NCI-H1436 treated with DMSO at 0.1 percent for 48 hours (cell line): ENCODE measurements at places on chromosomes 3 and 15.

GRCh38 chr3:182212479-182213076, 500.9 kb downstream of the SOX2 start:
- DNase-seq, result no peak

DNA sequence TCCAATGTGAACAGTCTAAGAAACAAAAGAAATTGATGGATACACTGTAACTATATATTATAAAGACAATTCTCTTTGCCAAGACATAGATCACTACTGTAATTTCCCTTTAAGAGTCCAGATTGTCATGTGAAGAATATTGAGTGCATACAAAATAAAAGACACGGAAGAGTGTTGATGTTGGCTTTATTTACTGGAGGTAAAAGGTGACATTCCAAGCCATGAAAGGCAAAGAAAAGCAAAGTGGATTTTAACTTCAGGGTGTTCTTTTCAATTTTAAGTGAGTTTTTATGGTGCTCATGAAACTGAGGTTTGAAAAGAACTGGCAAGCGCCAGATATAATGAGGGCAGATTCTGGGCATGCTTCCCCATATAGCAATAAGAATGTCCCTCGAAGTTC, 529.3 kb downstream of the MECOM start:
- DNase-seq, result no peak

DNA sequence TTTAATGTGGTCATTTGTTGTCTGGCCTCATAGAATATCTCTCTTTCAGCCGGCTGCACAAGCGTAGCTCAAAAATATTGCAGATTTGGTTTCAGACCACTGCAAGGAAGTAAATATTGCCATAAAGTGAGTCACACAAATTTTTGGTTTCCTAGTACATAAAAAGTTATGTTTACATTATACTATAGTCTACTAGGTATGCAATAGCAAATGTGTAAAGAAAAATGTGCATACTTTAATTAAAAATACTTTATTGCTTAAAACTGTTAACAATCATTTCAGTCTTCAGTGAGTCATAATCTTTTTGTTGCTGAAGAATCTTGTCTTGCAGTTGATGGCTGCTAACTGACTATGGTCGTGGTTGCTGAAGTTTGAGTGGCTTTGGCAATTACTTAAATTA, 425.1 kb upstream of the ROBO1 start:
- no peak for DNase-seq

GRCh38 chr3:48406443-48407431, 23.1 kb downstream of the PLXNB1 start:
- no peak for DNase-seq

GRCh38 chr15:48954538-48954937, 9.2 kb downstream of the SHC4 start:
- DNase-seq, result no peak

DNA sequence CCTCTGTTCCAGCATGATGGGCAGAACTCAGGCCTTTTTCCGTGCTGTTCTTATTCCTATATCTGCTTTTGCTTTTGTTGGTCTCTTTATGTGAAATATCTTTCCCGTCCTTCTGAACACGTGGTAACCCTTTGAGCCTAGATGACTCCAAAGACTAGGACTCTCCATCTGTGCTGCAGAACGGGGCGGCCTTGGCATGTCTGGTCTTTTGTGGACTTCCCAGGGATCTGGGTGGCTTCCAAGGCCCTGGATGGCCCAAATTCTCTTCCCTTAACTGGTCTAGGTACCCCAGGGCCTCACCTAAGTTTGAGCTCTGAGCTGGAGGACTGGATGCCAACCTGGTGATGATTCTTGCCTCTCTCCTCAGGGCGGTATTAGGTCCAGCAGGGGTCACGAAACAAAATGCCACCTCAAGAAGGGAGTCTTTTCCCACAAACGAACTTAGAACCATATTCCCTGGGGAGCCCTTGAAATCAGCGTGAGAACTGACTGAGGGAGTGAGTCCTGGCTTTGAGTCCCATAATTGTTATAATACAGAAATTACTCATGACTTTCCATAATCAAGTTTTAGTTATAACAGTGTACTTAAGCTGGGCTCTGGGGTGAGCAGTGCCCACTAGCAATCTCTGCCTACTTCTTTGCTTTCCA, 13.8 kb downstream of the TLNRD1 start:
- no peak for DNase-seq

GRCh38 chr3:62332835-62333244, 40.5 kb downstream of the FEZF2 start:
- DNase-seq, result no peak

DNA sequence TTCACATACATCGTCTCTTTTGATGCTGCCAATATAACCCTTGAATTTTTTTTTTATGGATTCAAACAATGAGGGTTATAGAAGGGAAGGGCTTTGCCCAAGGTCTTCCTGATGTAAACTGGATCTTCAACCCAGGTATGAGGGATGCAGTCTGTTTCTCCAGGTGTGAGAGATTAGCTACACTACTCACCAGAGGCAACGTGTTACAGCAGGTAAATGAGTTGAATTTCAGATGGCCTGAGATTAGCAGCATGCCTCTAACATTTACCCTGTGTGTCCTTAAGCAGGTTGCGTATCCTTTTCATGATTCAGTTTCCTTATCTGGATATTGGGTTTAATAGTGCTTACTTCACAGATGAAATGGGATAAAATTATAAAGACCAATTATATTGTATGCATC, 1.9 kb downstream of the RTP4 start:
- no peak for DNase-seq

- no peak for DNase-seq
These were observed 46.3 kb upstream of the P3H2 start for GRCh38 chr3:190166948-190167347.

DNA sequence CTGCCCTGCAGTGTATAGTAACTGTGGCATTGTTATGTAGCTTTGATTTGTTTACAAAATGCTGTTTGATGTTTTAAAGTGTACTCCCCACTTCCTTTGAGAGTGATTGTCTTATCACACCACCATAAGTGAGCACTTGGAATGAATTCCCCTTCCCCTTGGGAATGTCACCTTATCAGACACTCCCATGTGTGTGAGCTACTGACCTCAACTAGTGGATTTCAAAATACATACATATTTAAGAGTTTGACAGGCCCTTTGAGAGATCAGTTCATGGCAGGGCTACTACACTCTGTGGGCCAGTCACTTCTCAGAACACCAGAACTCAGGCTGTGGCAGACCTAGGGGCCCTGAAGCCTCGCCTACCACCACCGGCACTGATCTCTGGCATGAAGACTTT, 547.6 kb downstream of the NR2F2 start:
- DNase-seq, result no peak

GRCh38 chr3:178382449-178383061, 153.7 kb upstream of the KCNMB2 start:
- no peak for DNase-seq

DNA sequence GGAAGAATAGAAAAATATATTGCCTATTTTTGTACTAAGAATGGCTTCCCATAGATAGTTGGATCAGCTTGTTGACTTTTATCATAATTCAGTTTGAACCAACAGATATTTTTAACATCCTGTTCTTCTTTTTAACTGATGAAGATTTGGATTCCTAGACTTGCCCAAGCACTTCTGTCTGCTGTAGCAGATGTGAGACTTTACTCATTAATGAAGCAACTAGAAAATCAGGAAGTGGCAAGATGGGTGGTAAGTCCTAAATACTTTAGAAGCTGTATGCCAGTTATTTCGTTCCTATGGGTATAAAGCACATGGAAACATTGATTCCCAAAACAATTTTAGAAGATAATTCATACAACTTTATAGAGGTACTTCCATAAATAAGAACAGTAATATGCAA, 8.4 kb downstream of the PIGB start:
- no peak for DNase-seq

GRCh38 chr15:67829647-67830504, 4.6 kb downstream of the SKOR1 start:
- DNase-seq, result no peak

DNA sequence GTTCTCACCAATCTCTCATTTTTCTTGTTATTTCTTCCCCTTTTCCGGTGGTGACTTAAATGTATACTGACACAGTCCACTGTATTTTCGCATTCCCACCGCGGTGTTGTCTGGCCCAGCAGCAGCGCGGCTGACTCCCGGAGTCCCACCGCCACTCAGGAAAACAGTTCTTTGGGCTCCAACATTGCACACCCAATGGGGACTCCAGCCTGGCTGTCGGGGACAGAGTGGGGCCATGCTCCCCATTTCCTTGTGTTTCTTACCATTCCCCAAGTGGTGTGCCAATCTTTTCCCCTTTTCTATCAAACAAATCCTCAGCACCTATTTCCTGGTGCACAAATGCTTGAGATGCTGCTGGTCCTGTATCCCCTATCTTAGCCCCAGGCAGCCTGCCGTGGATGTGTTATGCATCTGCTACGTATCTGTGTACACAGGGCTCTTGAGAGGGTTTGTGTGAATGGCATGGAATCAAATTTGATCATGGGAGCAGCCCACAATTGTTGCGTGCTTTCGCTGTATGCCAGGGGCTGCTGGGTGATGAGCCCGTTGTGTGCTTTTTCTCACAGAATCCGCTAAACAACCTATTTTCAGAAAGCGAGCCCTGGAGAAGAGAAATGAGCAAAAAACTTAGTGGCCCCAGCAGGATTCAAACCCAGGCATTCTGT, 219.1 kb upstream of the RGMA start:
- DNase-seq, result no peak

DNA sequence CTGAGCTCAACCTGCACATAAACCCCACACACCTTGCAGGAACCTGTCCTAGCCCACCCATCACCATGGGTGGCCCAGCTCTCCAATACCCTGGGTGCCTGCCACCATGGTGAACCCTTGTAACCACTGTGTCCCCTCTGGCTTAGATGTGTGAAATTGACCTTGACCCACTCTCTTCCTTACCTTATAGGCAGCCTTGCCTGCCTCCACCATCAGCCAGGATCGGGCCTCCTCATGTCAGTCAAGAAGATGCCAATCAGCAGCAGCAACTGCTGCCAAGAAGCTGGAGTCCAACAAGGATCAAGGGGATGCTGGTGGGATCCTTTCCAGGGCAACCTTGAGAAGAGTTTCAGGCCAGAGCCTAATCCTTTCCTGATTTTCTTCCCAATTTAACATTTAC, 8.8 kb upstream of the CYP11A1 start:
- no peak for DNase-seq

GRCh38 chr15:57572468-57572867, 19.2 kb upstream of the MYZAP start:
- no peak for DNase-seq
